ENCODE measurements at places on chromosomes 3 and 15.
A peak's percentile ranks its signal among the peaks of the same experiment; 100 is the strongest.

DNA sequence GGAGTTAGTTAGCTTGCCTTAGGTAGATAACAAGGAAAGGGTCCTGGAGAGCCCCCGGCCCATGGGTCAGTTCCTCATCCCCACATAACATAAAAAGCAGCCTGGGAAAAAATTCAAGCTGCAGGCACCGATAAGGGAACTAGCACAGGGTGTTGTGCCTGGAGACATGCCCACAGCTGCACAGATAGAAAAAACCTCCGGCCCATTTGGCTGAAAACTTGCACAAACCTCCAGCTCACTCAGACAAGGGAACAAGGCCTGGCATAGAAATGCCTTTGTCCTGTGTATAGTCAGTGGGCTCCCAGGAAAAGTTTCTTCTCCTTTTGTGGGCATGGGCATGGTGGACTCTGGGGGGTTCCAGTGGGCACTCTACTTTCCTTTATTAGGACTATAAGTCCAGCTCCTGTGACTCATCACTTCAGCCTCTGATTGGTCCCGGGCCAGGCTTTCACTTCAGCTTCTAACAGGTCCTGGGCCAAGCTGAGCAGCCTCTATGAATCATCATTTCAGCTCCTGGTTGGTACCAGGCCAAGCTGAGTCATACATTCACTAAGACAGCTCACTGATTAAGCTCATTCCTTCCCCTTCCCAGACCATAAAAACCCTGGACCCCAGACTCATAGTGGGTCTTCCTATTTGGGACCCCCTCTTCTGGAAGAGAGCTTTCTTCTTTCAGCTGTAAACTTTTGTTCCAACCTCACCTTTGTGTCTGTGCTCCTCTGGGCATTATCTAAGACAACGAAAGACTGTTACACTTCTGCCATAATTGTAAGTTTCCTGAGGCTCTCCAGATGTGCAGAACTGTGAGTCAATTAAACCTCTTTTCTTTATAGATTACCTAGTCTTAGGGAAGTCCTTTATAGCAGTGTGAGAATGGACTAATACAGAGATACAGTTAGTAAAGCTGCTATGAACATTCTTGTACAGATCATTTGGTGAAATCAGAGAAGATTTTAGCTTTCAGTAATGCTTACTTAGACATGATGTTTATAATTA lies 348.0 kb upstream of the DPPA4 start:
- no peak for DNase-seq

DNA sequence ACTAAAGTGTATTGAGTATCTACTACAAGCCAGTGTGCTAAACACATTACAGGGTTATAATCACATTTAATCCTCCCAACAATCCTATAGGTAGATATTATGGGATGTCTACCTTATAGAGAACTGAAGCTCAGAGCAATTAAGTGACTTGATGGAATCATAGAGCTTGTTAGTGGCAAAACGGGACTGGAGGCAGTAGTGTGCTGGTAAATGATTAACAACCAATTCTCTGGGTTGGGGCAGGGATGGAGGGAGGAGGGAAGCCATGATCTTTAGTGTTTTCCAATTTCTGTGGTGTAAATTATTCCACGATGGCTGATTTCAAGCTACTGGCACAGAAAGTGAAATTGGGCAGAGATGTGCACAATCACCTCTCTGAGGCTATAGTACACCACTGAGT lies 18.5 kb upstream of the CSRNP1 start:
- DNase-seq, result no peak

DNA sequence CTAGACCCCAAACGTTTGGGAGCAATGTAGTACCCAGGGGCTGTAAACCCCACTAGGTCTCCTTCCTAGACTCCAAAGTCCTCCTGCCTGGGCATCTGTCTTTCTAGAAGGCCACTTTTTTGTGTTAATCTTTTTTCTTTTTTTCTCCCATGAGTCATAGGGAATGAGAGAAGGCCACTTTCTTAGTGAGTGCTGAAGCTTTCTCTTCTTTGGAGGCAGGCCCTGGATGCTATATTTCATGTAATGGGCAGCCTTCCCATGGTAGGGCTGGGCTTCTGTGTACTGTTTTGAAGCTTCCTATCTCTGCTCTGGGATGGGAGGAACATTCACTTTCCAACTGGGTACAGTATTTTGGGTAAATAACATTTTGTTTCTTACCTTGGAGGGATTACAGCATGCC lies 15.2 kb upstream of the RTP2 start:
- no peak for DNase-seq

- DNase-seq, result no peak
These were observed 478.3 kb upstream of the TPRG1 start for GRCh38 chr3:188693435-188693834.

DNA sequence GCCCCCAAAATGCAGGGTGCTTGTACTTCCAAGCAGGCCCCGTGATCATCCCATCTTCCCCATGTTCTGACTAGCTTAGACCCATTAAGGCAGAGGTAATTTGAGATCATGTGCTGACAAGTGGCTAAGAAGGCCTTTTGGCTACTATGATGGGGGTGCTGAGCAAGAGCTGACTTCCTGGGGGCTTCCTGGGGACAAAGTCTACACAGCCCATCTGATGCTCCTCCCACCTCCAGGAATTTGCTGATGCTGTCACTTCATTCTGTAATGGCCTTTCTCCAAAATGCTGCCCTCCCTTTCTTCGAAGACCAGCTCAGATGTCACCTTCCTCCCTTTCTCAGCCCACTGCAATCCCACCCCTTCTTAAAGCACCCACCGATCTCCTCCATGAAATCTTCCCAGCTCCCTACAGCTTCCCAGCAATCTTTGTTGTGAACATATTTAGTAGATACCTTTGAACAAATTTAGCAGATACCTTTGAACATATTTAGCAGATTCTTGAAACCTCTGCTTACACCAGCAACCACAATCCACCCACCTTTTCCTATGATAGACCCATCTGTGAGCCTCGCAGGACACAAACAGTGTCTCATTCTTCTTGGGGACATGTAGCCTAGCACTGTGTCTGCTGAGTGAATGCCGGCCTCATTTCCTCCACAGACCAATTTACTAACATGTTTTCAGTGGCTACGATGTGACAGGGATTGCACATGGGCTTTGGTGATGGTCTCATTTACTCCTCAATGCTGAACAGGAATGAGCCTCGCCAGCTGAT lies 223.3 kb downstream of the EPHB1 start:
- DNase-seq, result no peak

GRCh38 chr3:61648481-61648880 lies 87.1 kb downstream of the PTPRG start:
- no peak for DNase-seq

- no peak for DNase-seq
These were observed 29.4 kb upstream of the AP3B2 start for GRCh38 chr15:82739086-82739485.

GRCh38 chr3:109413049-109413448 lies 75.7 kb upstream of the DPPA4 start:
- no peak for DNase-seq

DNA sequence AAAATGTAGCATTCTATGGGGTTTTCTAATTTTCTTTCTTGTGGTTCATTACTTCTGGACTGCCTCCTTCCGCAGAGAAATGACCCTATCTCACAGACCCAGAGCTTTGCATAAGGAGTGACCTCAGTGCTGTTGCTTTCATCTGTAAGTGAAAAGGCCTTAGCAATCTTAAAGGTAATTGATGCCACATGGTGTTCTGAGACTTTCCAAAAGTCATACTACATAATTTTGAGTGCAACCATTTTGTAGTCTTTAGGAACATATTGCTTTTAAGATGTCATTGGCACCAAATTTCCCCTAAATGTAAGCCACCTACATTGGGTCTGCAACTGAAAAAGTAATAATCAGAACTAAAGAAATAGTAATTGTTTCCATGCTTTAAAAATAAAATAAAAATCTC lies 9.2 kb upstream of the HHLA2 start:
- DNase-seq, result no peak

- no peak for DNase-seq
These were observed 43.6 kb upstream of the DCBLD2 start for GRCh38 chr3:98945101-98945524.

GRCh38 chr3:23203708-23204330 lies 692 bp downstream of the UBE2E2 start:
- no peak for DNase-seq

GRCh38 chr15:85154061-85154460 lies 172.4 kb downstream of the PDE8A start:
- no peak for DNase-seq

GRCh38 chr3:189635339-189635738 lies 4.2 kb downstream of the TP63 start:
- DNase-seq, result no peak

DNA sequence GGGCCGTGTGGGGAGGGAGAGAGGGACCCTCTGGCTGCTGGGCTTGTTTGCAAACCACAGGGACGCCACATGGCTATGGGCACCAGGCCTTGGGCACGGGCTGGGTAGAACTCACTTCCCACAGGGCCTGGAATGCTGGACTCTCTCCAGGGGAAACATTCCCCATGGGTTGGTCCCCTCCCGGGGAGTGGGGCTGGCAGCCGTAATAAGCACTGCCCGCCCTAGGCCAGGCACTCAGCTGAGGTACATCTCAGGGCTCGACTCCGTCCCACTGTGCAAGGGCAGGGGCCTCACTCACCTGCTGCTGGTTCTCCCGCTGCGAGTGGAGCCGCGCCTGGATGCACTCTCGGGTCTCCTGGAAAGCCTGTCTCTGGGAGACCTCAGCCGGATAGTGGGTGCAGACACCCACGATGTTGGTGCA lies 96.7 kb downstream of the ADCY5 start:
- no peak for DNase-seq

GRCh38 chr3:179828738-179829137 lies 175.9 kb downstream of the USP13 start:
- DNase-seq, result no peak

GRCh38 chr3:8600457-8600856 lies 44.1 kb downstream of the SSUH2 start:
- no peak for DNase-seq

- DNase-seq, result no peak
These were observed 194.6 kb downstream of the FAM43A start for GRCh38 chr3:194879991-194880939.

- DNase-seq, result no peak
These were observed 215.9 kb upstream of the CTDSPL start for GRCh38 chr3:37645517-37646380.

GRCh38 chr3:72447059-72447946 lies 400.9 kb downstream of the SHQ1 start:
- peak; percentile 82 for DNase-seq

GRCh38 chr3:144010371-144010770 lies 38.7 kb downstream of the DIPK2A start:
- DNase-seq, result no peak

DNA sequence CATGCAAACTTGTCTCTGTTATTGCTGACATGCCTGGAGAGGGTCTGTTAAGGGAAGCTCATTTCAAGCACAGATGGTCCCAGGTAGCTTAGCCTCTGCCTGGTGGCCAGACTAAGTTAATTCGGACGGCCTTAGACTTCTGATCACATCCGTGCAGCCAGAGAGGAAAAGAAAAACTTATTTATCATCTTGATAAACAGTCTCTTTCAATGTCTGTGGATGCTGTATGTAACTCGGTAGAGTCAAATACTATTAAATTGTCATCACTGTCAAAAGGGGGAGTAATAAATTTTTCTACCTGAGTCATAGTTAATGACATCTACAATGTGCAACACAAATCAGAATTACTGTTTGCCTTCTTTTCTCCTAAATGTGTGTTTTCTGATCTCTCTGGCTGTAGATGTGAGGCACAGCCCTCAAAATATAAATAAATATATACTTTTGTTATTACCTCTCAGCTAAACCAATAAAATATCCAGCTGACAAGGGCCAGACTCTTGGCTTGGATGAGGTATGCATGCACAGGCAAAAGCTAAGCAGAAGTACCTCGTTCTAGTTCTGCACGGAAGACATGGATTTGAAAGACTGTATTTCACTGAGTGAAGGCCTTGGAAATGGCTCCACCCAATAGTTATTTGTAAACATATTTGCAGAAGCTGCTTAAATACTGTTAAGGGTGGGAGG lies 530.0 kb downstream of the TAFA4 start:
- no peak for DNase-seq

- DNase-seq, result no peak
These were observed 60.1 kb downstream of the IGSF11 start for GRCh38 chr3:118974356-118975097.
